Hypothalamus (tissue), 51 donors: ENCODE measurements at places on chromosomes 6 and 20.

GRCh38 chr6:6439778-6440177, 119.3 kb upstream of the F13A1 start:
- DNase-seq, result no peak

DNA sequence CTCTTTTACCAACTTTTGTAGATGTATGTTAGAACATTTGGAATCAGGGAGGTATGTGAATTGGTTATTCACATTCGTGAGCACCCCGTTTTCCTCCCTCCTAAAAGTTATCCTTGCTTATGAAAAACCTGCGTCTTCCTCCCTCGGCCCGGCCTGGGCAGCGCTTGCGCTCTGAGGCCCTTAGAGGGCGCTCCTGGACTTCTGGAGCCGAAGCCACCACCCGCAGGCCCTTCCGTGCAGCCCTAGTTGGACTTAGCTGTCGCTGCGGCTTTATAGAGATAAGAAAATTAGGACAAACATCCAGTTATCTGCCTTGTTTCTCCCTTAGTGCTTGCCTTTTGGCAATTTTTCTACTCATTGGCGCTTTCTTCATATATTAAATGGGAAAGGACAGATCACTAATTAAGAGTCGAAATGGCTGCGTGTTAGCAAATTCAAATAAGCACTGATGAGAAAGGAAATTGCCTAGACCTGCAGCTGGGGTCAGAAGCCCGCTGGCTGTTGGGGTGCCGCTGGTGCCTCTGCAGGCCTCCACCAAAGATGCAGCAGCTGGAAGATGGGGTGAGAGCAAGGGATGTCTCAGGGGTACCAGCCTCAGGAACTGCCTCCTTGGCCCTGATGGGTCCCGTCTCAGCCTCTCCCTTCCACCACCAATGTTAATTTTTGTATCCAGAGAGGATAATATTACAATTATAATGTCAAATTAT, 5.2 kb downstream of the FNDC1 start:
- DNase-seq, result peak; percentile 11

GRCh38 chr20:3071610-3072529, at the start of gene OXT:
Gene OXT, plus strand, starts transcription at chr20:3071620. Its CDS starts 36 bp downstream, at chr20:3071656.
- DNase-seq, result no peak

DNA sequence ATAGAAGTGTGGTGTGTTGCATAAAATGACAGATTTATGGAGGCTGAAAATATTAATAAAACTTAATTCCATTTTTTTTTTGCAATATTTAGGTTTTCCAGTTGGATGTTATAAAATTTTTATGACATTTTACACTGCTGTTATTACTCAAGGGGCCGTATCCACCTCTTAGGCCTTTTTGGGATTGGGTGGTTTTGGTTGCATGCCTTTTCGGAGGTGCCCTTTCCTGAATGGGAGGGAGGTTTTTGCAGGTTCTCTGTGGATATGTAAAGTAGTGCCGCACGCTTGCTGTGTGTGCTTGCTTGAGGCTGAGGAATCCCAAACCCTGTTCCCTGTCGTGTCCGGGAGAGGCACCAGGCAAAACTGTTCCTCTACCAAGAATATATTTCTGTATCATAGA, 6.8 kb downstream of the ARID1B start:
- DNase-seq, result no peak

- DNase-seq, result no peak
Measured at GRCh38 chr20:38326309-38326708, 20.0 kb upstream of the LBP start.

DNA sequence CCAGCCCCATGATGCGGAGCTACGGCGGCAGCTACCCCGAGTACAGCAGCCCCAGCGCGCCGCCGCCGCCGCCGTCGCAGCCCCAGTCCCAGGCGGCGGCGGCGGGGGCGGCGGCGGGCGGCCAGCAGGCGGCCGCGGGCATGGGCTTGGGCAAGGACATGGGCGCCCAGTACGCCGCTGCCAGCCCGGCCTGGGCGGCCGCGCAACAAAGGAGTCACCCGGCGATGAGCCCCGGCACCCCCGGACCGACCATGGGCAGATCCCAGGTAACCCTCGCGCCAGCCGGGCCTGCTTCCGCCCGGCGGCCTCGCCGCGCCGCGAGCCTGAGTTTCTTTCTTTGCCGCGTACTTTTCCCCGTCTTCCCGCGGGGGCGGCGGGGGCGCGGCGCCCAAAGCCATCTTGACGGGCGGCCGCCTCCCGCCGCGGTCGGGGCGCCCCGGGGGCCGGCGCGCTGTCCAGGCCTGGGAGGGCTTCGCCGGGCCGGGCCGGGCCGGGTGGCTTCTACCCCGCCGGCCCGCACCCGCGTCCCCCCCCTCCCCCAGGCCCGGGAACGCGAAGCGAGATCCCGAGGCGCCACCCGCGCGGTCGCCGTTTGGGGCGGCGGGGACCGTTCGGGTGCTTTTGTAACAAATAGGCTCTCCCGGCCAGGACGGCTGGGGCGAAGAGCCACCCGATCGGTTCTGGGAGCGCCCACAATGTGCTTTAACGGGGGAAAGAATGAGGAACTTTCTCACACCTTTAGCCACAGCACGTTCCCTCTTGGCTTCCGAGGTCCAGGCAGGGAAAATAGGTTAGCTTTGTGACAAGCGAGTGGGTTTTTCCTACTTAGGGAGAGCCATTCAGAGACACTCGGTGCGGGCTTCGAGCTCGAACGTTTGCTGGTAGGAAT, 2.3 kb downstream of the ARID1B start:
- DNase-seq, result peak; percentile 39

DNA sequence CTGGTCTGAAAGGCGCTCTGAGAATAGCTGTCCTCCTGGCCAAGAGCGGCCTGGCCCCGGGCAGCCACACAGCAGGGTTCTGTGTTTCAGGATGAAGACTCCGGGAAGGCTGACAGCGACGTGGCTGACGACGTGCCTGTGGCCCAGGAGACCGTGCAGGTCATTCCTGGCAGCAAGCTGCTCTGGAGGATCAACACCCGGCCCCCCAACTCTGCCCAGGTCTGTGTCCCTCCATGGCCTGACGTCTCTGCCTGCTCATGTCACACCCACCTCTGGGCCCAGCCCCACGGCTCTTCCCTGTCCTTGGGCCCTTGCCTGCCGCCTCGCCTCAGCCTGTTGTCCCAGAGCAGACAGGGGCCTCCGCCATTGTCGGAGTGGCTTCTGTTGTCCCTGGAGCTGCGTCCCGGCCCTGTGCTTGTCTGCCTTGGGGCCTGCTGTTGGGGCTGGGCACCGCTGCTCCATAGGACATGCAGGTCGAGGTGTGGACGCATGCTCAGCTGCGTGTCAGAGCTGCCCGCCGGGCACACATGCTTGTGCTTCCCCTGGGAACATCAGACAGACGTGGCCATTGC, 16.2 kb upstream of the ADRM1 start:
- no peak for DNase-seq

DNA sequence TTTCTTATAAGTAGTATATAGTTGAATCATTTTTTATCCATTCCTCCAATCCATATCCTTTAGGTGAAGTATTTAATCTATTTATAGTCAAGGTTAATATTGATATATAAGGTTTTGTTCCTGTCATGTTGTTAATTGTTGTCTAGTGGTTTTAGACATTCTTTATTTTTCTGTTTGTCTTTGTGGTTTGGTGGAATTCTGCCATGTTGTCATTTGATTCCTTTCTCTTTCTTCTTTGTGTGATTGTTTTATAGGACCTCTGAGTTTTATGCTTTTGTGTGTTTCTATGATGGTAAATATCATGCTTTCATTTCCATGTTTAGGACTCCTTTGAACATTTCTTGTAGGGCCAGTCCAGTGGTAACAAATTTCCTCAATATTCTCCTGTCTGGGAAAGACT, 450.3 kb upstream of the BTBD3 start:
- DNase-seq, result no peak

DNA sequence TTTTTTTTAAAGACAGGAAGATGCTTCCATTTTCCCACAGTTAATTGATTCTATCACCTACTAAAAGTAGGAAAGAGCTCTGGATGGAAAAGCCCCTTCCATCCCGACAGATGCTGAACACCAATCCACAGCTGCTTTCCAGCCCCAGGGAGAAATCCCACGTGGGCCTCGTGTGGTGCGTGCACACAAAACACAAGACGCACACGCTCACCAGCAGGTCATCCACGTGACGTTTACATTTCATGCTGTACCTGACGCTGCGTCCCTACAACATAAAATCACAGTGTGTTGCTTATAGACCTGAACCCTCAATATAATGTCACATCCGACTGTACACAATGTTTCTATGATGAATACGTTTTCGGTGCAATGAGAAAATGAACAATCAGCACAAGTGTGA, 50.2 kb upstream of the DACT2 start:
- DNase-seq, result no peak

DNA sequence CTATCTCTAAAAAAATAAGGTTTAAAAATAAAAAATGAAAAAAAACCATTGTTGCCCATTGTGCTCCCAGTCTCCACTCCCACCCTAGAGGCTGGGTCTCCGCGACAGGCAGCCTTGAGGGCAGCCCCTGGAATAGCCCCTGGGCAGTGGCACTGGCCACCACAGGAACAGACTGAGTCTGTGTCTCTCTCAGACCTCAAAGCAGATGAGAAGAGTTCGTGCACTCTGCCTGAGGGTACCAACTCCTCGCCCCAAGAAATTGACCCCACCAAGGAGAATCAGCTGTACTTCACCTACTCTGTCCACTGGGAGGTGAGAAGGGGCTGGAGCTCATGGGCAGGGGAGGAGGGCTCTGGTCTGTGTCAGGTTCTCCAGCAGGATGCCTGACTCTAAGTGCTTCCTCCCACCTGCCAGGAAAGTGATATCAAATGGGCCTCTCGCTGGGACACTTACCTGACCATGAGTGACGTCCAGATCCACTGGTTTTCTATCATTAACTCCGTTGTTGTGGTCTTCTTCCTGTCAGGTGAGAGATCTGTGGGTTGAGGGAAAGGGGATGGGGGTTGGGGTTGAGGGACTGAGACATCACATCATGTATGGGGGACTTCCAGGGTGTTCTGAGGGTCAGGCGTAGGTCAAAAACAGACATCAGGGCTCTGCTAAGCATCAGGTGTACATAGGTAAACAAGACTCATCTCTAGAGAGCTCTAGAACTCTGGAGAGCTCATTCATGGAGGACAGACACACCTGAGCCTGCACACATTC, 35.6 kb downstream of the TM9SF4 start:
- DNase-seq, result no peak

- DNase-seq, result no peak
Measured at GRCh38 chr20:3237958-3238615, 903 bp downstream of the SLC4A11 start.

GRCh38 chr6:3221578-3221977, 5.9 kb downstream of the TUBB2B start:
- DNase-seq, result no peak

- no peak for DNase-seq
Measured at GRCh38 chr6:83867527-83868161, 8.2 kb downstream of the CYB5R4 start.

DNA sequence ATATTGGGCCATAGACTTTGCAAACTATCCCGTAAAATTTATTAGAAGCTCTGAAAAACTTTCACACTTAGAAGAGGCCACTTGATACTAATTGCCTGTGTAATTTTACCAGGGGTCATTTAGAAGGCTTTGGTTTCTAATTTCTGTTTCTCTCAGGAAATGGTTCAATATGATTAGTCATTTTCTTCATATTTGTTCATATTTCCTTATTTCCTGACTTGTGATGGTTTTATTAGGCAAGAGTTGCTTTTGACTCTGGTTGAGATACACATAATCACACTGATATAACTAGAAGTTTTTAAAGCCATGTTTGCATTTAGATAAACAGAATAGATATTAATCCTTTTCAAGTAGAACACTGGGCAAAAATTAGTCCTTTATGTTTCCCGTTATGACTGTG, 11.8 kb upstream of the HBS1L start:
- DNase-seq, result no peak

DNA sequence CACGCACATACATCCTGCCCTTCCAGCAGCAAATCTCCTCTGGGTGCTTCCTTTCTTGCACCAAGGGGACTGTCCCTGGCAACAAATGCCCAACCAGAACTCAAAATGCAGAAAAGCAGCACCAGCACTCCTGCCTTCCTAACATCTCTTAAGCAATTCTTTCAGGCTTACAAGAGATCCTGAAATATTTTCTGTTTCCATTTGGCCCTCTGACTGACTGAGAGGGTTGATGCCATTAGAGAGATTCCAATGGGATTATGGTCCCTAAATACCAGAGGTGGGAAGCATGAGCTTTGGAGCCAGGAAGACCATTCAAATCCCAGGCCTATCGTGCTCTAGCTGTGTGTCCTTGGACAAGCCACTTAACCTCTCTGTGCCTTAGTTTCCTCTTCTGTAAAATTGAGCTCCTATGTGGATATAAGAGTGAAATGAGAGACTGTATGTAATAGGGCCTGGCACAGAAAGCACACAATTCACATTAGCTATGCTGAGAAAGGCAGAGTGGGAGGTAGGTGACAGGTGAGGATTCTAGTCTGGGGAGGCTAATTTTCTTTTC, 56.8 kb downstream of the PRDM1 start:
- DNase-seq, result no peak
